ENCODE measurements at places on chromosomes 1 and 21. TPM values are rescaled to one million over a fixed set of nuclear protein-coding genes. Genes with fewer than 3 reads are reported as not detected.

- DNase-seq = no peak
These were observed 86.8 kb upstream of the VAV3 start for GRCh38 chr1:108051631-108052377.

GRCh38 chr1:190205713-190206112 is 272.0 kb downstream of the BRINP3 start:
- no peak for DNase-seq

DNA sequence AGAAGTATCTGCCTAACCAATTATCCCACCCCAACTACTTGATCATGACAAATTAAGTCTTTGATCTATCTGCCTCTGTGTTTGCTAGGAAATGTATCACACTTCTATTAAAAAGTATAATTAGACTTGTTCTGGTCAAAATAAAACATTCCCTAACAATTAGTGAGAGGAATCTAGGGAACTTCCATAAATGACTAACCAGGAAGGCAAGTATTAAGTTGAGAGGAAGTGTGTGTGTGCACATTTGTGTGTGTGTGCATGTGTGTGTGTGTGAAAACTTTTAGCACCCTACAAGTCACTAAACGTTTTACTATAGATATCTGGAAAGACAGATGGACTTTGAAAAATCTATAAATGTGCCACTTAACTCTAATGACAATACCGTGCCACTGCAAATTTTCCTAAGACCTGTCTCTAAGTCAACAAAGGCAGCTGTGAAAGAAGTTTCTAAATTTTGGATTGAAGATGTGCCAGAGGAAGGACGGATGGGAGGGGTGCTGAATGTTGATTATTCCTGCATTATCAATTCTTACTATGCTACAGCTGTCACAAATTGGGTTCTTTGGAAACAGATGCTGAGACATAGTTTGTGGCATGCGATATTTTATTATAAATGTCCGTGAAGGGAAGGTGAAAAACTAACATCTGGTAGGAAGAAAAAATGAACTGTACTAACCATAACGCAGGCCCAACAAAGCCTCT is 567.1 kb downstream of the PTPRC start:
- DNase-seq = no peak

- DNase-seq = no peak
These were observed 66.7 kb downstream of the CCDC30 start for GRCh38 chr1:42529724-42530181.

GRCh38 chr1:164141797-164142196 is 417.2 kb upstream of the PBX1 start:
- no peak for DNase-seq

DNA sequence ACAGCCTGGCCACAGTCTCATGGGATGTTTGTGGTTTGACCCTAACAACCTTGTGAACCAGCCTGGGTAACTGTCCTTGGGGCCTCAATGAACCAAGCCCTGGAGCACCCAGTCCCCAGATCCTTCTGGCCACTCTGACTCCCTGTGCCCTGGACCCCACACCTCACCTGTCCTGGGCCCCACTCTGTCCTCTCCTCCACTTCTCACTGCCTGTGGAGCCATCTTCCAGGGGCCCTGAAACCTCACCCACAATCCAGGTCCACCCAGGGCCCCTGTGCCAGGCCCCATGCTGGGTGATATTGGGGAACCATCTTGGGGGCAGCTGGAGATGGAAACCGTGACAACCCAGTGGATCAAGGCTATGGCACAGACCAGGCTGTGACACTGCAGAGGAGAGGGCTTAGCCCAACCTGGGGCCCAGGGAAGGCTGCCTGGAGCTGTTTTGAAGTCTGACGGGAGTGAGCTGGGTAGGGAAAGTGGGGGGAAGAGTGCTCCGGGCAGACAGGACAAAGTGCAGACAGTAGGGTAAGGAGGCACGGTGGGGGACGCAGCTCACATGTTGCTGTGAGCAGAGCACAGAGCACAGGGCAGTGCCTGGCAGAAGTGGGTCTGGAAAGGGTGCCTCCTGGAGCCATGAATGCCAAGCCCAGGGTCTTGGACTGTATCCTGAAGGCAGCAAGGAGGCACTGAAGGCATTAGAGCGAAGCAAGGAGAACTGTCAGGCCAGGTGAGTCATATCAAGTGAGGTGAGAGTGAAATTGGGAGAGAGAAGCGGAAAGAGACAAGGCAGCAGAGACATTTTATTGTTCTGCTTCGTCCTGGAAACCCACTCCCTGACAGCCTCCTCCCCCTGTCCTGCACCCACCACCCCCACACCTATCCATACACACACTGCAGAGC is 12.1 kb upstream of the LRP8 start:
- no peak for DNase-seq

Gene SH2D1B
- not detected for total RNA-seq

DNA sequence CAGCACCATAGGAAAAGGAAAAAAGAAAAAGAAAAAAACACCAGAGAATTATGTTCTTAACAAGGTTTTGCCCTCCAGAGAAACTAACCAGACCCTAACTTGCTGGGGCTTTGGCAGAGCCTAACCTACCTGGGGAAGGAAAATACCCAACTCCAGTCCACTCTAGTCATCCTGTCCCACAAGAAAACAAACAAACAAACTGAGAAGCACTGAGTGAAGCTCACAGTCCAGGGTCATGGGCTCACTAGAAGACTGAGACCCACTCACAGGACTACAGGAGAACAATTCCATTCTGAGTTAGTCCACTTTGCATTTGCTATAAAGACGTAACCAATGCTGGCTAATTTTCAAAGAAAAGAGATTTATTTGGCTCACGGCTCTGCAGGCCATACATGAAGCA is 543.4 kb downstream of the SMYD3 start:
- no peak for DNase-seq

GRCh38 chr1:12597792-12598191 is 20.2 kb downstream of the DHRS3 start:
- no peak for DNase-seq

Gene OR2T29
- not detected for total RNA-seq

- DNase-seq = no peak
These were observed 98.0 kb downstream of the LMO4 start for GRCh38 chr1:87426463-87427249.

DNA sequence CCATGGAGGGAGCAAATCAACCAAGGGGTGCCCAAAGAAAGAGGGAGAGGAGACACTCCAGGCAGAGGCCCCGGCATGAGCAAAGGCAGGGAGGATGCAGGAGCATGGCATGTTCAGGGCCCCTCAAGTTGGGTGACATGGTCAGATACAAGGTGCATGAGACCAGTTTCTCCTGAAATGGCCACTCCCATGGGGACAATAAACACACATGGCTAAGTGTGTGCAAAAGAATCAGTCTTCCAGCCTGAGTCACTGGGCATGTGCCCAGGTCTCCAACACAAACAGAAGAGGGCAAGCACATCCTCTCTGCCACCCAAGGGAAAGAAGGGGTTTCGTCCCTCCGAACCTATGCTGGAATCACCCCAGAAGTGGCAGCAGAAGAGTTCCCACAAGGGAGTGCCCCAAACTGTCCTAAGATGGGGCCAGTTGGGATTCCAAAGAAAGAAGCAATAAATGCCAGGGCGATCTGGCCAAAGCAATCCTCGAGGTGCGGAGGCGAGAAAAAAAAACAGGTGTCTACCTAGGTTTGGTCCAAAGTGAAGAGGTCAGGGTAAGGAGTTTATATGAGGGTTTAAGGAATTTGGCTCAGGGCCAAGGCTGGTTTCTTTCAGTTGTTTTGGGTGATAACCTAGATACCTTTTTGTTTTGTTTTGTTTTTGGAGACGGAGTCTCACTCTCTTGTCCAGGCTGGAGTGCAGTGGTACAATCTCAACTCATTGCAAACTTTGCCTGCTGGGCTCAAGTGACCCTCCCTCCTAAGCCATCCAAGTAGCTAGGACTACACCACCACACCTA is 13.2 kb downstream of the CASP9 start:
- no peak for DNase-seq

- DNase-seq = no peak
These were observed 81.3 kb downstream of the PLXNA2 start for GRCh38 chr1:208162903-208163302.

GRCh38 chr1:246454655-246455054 is 52.4 kb downstream of the SMYD3 start:
- no peak for DNase-seq

Gene CCDC185
- not detected for total RNA-seq

- DNase-seq = no peak
These were observed 6.8 kb upstream of the C1orf210 start for GRCh38 chr1:43292216-43292615.

DNA sequence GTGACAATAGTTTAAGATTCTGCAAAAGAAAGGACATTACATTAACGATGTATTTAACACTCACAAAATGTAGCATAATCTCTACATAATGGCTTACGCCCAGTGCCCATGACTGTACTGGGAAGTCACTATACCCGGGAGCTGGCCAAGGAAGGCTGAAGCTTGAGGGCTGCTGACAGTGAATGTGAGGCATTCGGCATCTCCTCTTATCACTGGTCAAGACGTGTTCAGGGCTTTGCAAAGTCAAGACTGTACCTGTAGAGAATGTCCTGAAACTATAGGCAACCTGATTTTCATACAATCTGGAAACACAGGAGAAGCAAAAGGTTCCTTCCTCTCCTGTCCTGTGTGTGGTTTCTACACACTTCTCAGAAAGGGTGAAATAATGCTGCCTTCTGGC is 12.7 kb upstream of the IFNGR2 start:
- DNase-seq = no peak

- DNase-seq = no peak
These were observed 20.7 kb upstream of the CLIC4 start for GRCh38 chr1:24724345-24725208.

- DNase-seq = no peak
These were observed 165.7 kb downstream of the NCAM2 start for GRCh38 chr21:21163904-21164303.

DNA sequence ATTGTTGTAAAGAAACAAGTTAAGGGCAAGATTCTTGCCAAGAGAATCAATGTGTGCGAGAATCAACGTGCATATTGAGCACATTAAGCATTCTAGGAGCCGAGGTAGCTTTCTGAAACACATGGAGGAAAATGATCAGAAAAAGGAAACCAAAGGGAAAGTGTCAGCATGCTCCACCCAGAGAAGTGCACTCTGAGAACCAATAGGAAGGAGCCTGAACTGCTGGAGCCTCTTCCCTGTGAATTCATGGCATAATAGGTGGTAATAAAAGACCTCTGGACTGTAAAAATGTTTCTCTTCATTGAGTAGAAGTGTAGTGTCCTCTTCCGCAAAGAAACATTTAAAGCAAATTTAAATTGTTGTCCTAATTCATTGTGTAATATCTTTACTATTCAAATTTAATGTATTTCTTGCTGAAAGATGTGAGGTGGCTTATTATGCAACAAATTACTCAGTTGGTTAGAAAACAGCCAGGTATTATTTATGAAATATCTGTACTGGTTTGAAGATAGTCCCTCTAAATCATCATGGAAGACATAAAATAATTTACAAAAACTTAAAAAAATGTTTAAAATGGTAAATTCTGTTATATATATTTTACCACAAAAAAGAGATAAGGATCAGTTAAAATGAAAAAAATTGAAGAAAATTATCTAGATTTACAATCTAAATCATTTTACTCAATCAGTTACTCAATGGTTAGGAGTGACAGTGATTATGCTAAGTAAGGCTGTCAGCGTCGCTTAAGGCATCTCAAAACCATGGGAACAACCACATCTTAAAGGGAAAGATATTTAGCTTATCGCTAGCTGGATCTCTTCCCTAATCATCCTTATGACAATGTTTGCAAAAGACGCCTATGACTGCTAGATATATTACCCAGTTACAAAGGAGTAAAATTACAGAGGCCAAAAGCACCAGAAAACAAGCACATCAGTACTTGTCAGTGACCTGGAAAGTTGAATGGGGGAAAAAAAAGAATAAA is 31.3 kb downstream of the NVL start:
- no peak for DNase-seq

- DNase-seq = no peak
These were observed 365.3 kb upstream of the PROX1 start for GRCh38 chr1:213622365-213623063.

GRCh38 chr1:53688381-53689102 is 50.4 kb downstream of the GLIS1 start:
- no peak for DNase-seq

DNA sequence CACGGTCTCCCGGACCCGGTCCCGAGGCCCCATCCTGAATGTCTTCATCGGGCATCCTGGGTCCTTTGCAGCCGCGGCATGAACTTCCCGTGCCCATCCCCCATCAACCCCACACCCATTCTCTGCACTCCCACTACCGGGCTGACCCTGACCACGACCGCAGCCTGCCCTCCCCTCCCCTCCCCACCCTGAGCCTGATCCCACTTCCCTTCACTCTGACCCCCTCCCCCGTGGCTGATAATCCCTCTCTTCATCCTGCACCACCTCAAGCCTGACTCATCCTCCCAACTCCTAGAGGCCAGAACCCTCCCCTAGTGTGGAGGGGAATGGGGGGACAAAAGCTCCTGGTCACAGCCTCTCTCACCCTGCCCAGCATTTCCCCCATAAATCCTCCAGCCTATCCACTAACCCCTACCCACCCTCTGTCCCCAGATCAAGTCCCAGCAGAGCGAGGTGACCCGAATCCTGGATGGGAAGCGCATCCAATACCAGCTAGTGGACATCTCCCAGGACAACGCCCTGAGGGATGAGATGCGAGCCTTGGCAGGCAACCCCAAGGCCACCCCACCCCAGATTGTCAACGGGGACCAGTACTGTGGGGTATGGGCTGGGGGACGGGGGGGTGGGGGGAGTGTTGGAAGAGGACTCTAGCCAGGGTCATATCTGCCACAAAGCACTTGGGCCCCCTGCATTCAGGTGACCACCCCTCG is 602 bp downstream of the SH3BGRL3 start:
- no peak for DNase-seq

Gene ZNF697
- 0.72 TPM for total RNA-seq

Gene SLC1A7
- not detected for total RNA-seq

DNA sequence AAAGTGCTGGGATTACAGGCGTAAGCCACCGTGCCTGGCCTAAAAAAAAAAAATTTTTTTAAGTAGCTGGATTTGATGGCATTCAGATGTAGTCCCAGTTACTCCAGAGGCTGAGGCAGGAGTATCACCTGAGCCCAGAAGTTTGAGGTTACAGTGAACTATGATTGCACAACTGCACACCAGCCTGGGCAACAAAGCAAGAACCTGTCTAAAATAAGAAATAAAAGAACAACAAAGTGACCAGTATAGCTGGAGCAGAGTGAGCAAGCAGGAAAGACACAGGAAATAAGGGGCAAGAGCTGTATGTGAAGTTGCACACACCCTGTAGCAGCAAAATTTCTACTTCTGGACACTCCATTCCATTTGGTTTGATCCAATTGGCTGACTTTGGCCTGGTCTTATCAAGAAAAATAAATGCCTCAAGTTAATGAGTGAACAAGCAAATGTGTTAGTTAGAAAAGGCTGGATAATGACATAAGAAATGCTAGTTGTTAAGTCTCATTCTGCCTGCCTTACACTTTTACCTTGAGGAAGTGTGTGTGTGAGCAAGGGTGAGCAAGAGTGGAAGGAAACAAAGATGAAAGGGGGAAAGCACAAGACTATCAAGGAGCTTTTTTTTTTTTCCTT is 7.9 kb downstream of the ATP5IF1 start:
- no peak for DNase-seq

Gene BEND5
- total RNA-seq = 0.55 TPM

DNA sequence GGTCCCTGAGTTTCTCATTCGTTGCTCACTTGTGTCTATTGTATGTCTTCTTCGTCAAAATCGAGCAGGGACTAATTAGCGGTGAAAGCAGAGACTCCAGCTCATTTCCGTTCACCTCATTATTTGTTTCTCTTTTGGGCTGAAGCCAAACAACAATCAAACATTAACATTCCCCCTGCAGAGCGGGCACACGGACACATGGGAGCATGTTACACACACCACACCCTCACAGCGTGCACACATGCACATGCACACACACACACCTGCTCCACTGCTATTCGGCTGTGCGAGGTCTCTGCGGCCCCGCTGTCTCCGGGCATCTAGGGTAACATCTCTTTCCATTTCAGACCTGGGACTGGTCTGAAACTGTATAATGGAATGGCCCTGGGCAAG is 58.5 kb upstream of the LRRC8D start:
- no peak for DNase-seq

Gene RGS7
- not detected for total RNA-seq

Gene NCAM2
- total RNA-seq = not detected
